Daoy (cell line): ENCODE measurements at places on chromosomes 6 and 20. TPM values are rescaled to one million over a fixed set of nuclear protein-coding genes. Genes with fewer than 3 reads are reported as not detected.

DNA sequence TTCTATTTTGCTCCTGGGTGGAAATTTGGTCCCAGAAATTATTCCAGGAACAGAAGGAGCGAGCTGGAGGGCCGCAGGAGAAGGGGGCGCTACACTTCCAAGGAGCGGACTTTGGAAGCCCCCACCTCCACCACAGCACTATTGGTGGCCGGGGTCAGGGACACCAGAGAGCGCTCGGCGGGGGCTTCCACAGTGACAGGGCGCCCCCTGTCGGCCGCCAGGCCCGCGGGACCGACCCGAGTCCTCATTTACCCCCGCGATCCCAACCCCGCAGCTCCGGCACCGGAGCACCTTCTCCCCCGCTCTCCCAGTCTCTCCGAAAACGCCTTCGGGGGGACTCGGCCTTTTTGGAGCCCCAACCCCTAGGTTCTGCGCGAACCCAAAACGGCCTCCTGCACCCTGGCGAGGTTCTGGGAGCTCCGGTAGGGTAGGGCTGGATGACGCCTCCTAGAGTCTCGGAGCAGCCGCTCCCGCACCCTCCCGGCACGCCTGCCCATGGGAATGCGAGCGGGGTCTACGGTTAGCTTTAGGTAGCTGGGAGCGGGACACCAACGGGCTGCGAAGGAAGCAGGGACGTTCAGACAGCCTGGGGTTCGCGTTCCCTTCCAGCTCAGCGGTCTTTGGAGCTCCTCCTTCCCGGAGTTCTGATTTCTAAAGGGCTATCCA is 2.4 kb upstream of the FOXA2 start:
- DNase-seq: peak; percentile 64

- DNase-seq: no peak
Observed at GRCh38 chr6:130282234-130282995, 59.7 kb upstream of the SAMD3 start.

CCM2L gene
- 1.0 and 2.1 TPM in 2 replicates for total RNA-seq

EFCAB8 gene
- 1.2 TPM in 1 of 2 replicates, not detected in the other for total RNA-seq
